Naive thymus-derived CD4-positive, alpha-beta T cell (primary cell): ENCODE measurements at places on chromosomes 12 and 14. TPM values are rescaled to one million over a fixed set of nuclear protein-coding genes. Genes with fewer than 3 reads are reported as not detected.

Gene TPH2
- polyA plus RNA-seq, result not detected

Gene FAR2
- 1.3 TPM for polyA plus RNA-seq

Gene FIGNL2
- polyA plus RNA-seq, result 0.07 TPM

Gene TMEM117
- 4.3 TPM for polyA plus RNA-seq

Gene CLEC1B
- polyA plus RNA-seq, result not detected

Gene FAIM2
- polyA plus RNA-seq, result not detected

Gene HHIPL1
- polyA plus RNA-seq, result not detected

Gene TAS2R50
- not detected for polyA plus RNA-seq

Gene CEBPE
- polyA plus RNA-seq, result 0.65 TPM

Gene DDX23
- polyA plus RNA-seq, result 32.8 TPM

Gene RHOJ
- polyA plus RNA-seq, result not detected

Gene MLF2
- polyA plus RNA-seq, result 134 TPM

Gene TSHR
- polyA plus RNA-seq, result not detected

- no peak overlapping the region for H3K27ac ChIP-seq
- no peak for DNase-seq
- H3K4me1 ChIP-seq, result no peaks in the 10 kb centered on the region
- H3K4me3 ChIP-seq, result no peak overlapping the region
Observed at GRCh38 chr14:94491511-94491910, 15.5 kb upstream of the SERPINA9 start.

GRCh38 chr14:80768646-80769045, 172.9 kb downstream of the CEP128 start:
- no peak overlapping the region for H3K27ac ChIP-seq
- H3K4me1 ChIP-seq, result no peaks in the 10 kb centered on the region
- no peaks in the 10 kb centered on the region for H3K36me3 ChIP-seq
- H3K27me3 ChIP-seq, result no peaks in the 10 kb centered on the region
- DNase-seq, result no peak

GRCh38 chr14:75445963-75446362, 18.1 kb downstream of the JDP2 start:
- H3K4me1 ChIP-seq, result no peaks in the 10 kb centered on the region
- H3K27ac ChIP-seq, result no peak overlapping the region
- no peak for DNase-seq
- no peaks in the 10 kb centered on the region for H3K36me3 ChIP-seq
- H3K27me3 ChIP-seq, result no peaks in the 10 kb centered on the region

DNA sequence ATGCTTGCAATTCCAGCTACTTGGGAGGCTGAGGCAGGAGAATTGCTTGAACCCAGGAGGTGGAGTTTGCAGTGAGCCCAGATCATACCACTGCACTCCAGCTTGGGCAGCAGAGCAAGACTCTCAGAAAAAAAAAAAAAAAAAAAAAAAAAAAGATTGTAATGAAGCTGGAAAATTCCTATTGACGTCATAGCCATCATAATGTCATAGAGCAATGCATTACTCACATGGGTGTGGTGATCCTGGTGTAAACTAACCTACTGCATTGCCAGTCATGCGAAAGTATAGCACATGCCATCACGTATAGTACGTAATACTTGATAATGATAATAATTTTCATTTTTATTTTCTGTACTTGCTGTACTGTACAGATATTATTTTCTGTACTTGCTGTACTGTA, 42.7 kb upstream of the NID2 start:
- H3K4me3 ChIP-seq, result no peak overlapping the region
- no peak for DNase-seq
- H3K36me3 ChIP-seq, result no peaks in the 10 kb centered on the region
- H3K27me3 ChIP-seq, result no peaks in the 10 kb centered on the region
- no peak overlapping the region for H3K27ac ChIP-seq
- no peaks in the 10 kb centered on the region for H3K4me1 ChIP-seq

DNA sequence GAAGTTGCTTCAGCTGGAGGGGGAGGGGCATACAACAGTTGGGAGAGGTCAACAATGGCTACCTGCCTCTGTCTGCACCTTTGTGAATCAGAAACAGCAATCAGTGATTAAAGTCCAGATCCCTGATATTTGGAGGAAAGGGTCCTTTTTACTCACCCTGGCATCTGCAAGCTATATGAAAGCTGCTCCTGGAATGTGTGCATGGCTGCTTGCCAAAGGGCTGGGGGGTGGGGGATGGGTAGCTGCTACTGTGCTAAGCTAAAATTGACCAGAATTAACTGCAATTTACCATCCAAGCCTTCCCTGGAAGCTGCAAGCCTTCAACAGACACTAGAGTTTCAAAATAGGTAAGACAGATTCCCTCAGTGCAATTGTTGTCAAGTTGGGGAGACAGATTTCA, 13.5 kb upstream of the GTF2A1 start:
- H3K27me3 ChIP-seq, result no peaks in the 10 kb centered on the region
- no peak for DNase-seq
- no peaks in the 10 kb centered on the region for H3K36me3 ChIP-seq
- no peaks in the 10 kb centered on the region for H3K4me1 ChIP-seq
- no peak overlapping the region for H3K27ac ChIP-seq
- no peak overlapping the region for H3K4me3 ChIP-seq

- peaks cover 4% of the 10 kb centered on the region for H3K27me3 ChIP-seq
- H3K36me3 ChIP-seq, result no peaks in the 10 kb centered on the region
- DNase-seq, result no peak
Observed at GRCh38 chr14:79278798-79279644, 932.3 kb downstream of the DIO2 start.

DNA sequence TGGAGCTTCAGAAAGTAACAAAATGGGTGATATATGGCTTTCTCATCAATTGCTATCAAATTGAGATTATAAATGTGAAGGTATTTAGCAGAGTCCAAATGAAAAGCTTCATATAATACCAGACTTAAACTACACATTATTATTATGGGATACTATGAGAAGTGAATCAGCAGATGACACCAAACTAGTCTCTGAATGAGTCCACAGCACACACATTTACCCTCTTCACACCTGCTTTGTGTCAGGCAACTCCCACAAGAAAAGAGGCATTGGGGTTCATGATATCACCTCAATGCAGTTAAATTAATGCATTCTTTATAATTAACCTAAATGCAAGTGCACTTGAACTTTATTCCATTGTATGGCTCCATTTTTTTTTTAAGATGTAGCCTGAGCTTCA, 330.5 kb downstream of the BCL11B start:
- no peaks in the 10 kb centered on the region for H3K36me3 ChIP-seq
- no peak overlapping the region for H3K27ac ChIP-seq
- DNase-seq, result no peak
- H3K4me1 ChIP-seq, result peaks cover 40% of the 10 kb centered on the region
- no peak overlapping the region for H3K4me3 ChIP-seq
- no peaks in the 10 kb centered on the region for H3K27me3 ChIP-seq

DNA sequence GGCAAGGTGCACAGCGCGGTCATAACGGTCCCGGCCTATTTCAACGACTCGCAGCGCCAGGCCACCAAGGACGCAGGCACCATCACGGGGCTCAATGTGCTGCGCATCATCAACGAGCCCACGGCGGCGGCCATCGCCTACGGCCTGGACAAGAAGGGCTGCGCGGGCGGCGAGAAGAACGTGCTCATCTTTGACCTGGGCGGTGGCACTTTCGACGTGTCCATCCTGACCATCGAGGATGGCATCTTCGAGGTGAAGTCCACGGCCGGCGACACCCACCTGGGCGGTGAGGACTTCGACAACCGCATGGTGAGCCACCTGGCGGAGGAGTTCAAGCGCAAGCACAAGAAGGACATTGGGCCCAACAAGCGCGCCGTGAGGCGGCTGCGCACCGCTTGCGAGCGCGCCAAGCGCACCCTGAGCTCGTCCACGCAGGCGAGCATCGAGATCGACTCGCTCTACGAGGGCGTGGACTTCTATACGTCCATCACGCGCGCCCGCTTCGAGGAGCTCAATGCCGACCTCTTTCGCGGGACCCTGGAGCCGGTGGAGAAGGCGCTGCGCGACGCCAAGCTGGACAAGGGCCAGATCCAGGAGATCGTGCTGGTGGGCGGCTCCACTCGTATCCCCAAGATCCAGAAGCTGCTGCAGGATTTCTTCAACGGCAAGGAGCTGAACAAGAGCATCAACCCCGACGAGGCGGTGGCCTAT, 875 bp downstream of the HSPA2 start:
- H3K36me3 ChIP-seq, result peaks cover 4% of the 10 kb centered on the region
- peak; percentile 8 for DNase-seq
- no peaks in the 10 kb centered on the region for H3K27me3 ChIP-seq

DNA sequence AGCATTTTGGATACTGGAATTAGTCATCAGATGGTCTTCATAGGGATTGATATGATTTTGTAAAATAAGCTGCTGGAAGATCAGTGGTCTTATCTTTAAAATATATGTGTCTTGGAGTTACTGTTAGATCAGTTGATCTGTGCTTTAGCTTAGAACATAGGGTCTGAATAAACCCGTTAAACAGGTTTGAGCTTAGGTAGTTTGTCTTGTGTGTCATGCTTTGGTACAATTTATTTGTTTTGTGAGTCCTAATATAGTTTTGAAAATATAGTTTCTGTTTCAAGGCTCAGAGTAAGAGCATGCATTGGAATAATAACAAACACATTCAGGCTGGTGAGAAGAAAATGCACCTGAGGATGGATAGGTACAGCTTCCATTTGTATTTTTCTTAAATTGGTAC, 505.0 kb downstream of the SLC16A7 start:
- H3K36me3 ChIP-seq, result no peaks in the 10 kb centered on the region
- H3K4me3 ChIP-seq, result no peak overlapping the region
- H3K4me1 ChIP-seq, result no peaks in the 10 kb centered on the region
- H3K27ac ChIP-seq, result no peak overlapping the region

- no peak overlapping the region for H3K27ac ChIP-seq
- no peaks in the 10 kb centered on the region for H3K36me3 ChIP-seq
- H3K4me1 ChIP-seq, result no peaks in the 10 kb centered on the region
- no peaks in the 10 kb centered on the region for H3K27me3 ChIP-seq
- H3K4me3 ChIP-seq, result no peak overlapping the region
Observed at GRCh38 chr14:105500036-105500725, 9.1 kb downstream of the TEDC1 start.

DNA sequence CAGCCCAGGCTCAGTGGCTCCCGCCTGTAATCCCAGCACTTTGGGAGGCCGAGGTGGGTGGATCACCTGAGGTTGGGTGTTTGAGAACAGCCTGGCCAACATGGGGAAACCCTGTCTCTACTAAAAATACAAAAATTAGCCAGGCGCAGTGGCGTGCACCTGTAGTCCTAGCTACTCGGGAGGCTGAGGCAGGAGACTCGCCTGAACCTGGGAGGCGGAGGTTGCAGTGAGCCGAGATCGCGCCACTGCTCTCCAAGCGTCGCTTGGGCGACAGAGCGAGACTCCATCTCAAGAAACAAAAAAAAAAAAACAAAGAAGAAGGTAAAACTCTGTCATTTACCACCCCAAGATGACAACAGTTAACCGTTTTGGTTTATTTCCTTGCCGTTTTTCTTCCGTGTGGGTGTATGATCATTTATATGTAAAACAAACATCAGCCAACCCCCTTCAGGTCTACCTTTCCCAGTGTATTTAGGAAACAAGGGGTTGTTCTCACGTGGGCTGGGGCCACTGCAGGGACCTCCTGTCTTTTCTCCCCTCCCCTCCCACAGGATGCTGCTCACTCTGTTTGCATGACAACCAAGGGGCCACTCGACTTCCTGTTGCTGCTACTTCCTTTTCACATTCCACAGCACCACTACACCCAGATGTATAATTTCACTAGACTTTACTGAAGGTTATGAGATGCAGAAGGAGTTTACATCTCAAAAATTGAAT, 13.6 kb downstream of the TTC9 start:
- no peaks in the 10 kb centered on the region for H3K36me3 ChIP-seq
- H3K27ac ChIP-seq, result peak overlapping the region; percentile 84
- H3K4me3 ChIP-seq, result peak overlapping the region; percentile 43
- peaks cover 83% of the 10 kb centered on the region for H3K4me1 ChIP-seq
- peak; percentile 90 for DNase-seq
- H3K27me3 ChIP-seq, result no peaks in the 10 kb centered on the region

DNA sequence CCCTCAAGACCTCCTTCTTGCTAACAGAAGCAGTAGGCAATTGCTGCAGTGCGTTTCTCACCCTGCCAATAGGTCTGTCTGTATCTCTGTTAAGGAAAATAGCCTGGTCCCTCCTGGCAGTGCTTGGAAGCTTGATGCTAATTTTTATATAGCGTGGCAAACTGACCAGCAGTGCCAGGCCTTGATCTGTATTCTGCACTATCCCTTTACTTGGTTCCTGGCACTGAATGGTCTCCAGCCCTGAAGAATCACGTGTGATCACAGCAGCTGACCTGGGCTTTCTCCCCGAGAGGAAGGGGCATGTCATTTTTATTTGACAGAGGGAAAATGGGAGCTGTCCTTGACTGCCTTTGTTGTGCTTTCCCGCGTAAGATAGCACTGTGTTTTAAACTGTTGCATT, 48.7 kb upstream of the TRAF3 start:
- H3K27ac ChIP-seq, result no peak overlapping the region
- no peaks in the 10 kb centered on the region for H3K27me3 ChIP-seq
- H3K4me1 ChIP-seq, result no peaks in the 10 kb centered on the region
- DNase-seq, result no peak
- no peak overlapping the region for H3K4me3 ChIP-seq

- no peaks in the 10 kb centered on the region for H3K36me3 ChIP-seq
- no peak overlapping the region for H3K27ac ChIP-seq
- no peaks in the 10 kb centered on the region for H3K27me3 ChIP-seq
- no peaks in the 10 kb centered on the region for H3K4me1 ChIP-seq
- H3K4me3 ChIP-seq, result no peak overlapping the region
Observed at GRCh38 chr12:113407931-113408600, 4.4 kb upstream of the SDS start.

- H3K27me3 ChIP-seq, result no peaks in the 10 kb centered on the region
- no peak for DNase-seq
- no peaks in the 10 kb centered on the region for H3K4me1 ChIP-seq
Observed at GRCh38 chr12:107732365-107732764, 28.6 kb downstream of the PRDM4 start.

- DNase-seq, result no peak
- no peaks in the 10 kb centered on the region for H3K27me3 ChIP-seq
- no peak overlapping the region for H3K27ac ChIP-seq
- H3K4me1 ChIP-seq, result peaks cover 4% of the 10 kb centered on the region
- no peaks in the 10 kb centered on the region for H3K36me3 ChIP-seq
Observed at GRCh38 chr12:90514325-90514724, 440.7 kb downstream of the CCER1 start.

DNA sequence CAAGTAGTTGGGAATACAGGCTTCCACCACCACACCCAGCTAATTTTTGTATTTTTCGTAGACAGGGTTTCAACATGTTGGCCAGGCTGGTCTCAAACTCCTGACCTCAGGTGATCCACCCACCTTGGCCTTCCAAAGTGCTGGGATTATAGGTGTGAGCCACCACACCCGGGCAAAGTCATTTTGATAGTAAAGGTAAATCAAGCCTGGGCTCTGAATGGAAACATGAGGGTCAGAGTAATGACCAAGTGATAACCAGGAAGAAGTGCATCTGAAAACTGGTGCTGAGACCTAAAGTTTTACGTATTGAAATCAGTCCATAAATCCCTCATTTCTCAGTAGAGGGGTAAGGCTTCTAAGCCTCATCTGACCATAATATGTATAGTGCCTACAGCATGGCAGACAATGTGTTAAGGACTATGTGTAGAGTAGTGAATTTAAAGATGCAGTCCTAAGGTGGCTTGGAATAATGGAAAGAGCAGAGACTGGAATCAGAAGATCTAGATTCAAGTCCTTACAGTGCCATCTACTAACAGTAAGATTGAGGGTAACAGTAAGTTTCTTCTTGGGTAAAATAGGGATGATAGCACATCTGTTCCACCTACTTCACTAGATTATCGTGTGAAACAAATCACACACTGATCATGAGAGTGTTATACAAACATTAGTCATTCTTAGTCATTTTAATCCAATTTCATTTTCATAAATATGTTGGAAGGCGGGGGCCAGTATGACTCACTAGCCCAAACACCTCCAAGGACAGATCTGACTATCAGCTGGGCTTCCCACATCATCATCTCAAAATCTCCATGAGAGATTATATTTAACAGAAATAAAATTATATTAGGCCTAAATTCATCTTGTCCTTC, 11.2 kb downstream of the MAP4K5 start:
- H3K27me3 ChIP-seq, result no peaks in the 10 kb centered on the region
- no peak for DNase-seq
- no peak overlapping the region for H3K4me3 ChIP-seq
- no peak overlapping the region for H3K27ac ChIP-seq
- peaks cover 10% of the 10 kb centered on the region for H3K4me1 ChIP-seq
